Esophagus muscularis mucosa (tissue), 4 donors: ENCODE measurements at places on chromosomes 16 and 17.

DNA sequence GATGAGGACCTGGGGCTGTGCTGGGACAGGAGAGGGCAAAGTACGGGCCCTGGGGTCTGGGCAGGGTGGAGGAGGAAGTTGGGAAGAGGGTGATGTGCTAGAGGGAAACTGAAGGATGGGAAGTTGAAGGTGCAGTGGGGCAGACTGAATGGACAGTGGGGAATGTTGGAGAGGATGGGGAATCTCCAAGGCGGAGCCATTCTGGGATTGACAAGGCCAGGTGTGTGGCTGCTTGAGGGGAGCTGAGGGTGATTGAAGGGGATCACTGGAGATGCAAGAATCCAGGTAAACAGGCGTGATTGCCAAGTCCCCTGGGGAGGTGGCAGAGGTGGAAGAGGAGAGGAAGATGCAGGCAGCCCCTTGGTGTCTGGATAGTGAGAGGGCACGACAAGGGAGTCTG is 8.5 kb upstream of the HSD3B7 start:
- H3K4me1 ChIP-seq, result no peaks in the 10 kb centered on the region
- DNase-seq, result no peak
- no peak overlapping the region for H3K4me3 ChIP-seq
- no peak overlapping the region for H3K27ac ChIP-seq

DNA sequence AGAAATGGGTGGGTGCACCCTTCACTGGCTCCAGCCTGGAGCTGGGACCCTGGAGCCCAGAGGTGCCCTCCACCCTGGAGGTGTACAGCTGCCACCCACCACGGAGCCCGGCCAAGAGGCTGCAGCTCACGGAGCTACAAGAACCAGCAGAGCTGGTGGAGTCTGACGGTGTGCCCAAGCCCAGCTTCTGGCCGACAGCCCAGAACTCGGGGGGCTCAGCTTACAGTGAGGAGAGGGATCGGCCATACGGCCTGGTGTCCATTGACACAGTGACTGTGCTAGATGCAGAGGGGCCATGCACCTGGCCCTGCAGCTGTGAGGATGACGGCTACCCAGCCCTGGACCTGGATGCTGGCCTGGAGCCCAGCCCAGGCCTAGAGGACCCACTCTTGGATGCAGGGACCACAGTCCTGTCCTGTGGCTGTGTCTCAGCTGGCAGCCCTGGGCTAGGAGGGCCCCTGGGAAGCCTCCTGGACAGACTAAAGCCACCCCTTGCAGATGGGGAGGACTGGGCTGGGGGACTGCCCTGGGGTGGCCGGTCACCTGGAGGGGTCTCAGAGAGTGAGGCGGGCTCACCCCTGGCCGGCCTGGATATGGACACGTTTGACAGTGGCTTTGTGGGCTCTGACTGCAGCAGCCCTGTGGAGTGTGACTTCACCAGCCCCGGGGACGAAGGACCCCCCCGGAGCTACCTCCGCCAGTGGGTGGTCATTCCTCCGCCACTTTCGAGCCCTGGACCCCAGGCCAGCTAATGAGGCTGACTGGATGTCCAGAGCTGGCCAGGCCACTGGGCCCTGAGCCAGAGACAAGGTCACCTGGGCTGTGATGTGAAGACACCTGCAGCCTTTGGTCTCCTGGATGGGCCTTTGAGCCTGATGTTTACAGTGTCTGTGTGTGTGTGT is 46.8 kb downstream of the IL21R start:
- H3K27ac ChIP-seq, result no peak overlapping the region
- no peak for DNase-seq
- H3K4me1 ChIP-seq, result peaks cover 6% of the 10 kb centered on the region
- no peak overlapping the region for H3K4me3 ChIP-seq
- peaks cover 53% of the 10 kb centered on the region for H3K27me3 ChIP-seq

DNA sequence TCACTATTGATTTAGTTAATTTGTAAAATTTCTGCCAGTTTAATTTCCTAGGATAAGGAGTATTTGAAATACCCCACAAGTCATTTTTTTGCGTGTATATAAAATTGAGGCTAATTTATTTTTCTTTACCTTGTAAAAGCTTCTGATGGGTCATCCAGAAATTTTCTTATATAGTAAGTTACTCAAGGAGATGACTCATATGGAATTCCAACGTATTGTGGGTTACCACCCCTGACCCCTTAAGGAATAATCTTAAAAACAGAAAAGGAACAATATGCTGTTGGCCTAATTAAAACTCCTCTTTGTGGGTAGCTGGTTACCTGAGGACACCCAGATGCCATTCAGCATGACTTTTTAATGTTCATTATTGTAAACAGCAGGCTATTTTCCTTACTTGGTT is 13.6 kb downstream of the HEATR6 start:
- no peaks in the 10 kb centered on the region for H3K27me3 ChIP-seq
- H3K4me1 ChIP-seq, result no peaks in the 10 kb centered on the region
- H3K36me3 ChIP-seq, result peaks cover 96% of the 10 kb centered on the region
- H3K27ac ChIP-seq, result no peak overlapping the region

DNA sequence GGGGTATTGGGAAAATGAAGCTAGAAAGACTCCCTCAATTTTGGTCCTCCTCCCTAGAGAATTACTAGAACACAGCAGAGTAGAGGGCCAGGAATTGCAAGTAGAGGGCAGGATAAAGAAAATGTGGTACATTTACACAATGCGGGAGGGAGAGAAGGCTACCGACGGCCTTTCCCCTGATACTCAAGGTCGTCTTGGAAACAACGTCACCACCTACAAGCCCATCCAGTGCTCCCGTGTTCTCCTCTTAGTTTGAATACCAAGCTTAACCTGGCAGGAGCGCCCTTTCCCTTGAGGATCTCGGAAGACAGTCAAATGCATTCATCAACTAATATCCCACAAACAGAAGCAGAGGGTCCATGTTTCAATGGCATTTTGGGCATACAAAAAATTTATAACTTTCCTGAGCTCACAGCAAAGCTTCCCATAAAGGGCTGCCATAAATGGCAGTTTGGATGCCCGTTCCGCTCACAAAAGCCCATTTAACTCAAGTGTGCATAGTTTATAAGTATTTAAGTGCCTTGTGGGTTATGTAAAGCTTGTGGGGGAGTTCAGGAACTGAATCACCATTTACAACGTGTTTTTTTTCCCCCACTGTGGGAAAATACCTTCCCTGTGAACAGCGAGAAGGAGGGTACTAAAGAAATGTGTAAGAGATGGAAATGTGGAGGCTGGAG is 414.6 kb downstream of the SLC39A11 start:
- H3K4me3 ChIP-seq, result no peak overlapping the region
- no peak overlapping the region for H3K27ac ChIP-seq
- no peaks in the 10 kb centered on the region for H3K36me3 ChIP-seq
- no peaks in the 10 kb centered on the region for H3K4me1 ChIP-seq
- no peaks in the 10 kb centered on the region for H3K27me3 ChIP-seq
